AG20443 (cell line): ENCODE measurements at places on chromosomes 5 and 9.

DNA sequence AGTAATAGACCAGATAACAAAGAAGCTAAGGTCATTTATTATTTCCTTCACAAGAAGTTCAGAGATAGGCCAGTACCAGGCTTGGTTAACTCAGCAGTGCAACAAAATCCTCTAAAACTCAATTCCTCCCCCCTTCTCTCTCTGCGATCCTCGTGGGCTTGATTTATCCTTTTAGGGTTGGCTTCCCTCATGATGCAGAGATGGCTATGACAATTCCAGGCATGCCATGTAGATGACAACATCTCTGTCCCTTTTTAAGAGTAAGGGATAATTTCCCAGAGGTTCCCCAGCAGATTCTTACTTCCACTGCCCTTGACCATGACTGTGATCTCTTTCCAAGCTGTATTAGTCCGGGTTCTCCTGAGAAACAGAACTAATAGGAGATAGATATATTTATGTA, 28.7 kb upstream of the DAP start:
- DNase-seq, result peak; percentile 27

- no peak for DNase-seq
Measured at GRCh38 chr9:133666845-133667244, 30.7 kb downstream of the DBH start.

DNA sequence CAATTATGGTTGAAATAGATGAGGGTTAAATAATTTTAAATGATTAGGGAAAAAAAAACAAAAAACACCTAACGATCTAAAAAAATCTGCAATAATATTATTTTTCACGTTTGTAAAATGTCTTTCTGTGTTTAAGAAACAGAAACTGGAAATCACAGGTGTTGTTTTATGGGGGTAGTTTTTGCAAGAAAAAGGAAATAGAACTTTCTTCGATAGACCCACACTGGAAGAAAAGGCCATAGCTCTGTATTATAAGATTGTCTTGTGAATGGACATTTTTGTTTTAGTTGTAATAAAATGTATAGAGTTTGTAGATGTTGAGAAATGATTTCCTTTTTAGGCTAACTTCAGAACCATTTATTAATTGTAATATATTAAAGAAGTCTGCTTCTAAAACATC, 5.5 kb downstream of the CSNK1G3 start:
- DNase-seq, result no peak

DNA sequence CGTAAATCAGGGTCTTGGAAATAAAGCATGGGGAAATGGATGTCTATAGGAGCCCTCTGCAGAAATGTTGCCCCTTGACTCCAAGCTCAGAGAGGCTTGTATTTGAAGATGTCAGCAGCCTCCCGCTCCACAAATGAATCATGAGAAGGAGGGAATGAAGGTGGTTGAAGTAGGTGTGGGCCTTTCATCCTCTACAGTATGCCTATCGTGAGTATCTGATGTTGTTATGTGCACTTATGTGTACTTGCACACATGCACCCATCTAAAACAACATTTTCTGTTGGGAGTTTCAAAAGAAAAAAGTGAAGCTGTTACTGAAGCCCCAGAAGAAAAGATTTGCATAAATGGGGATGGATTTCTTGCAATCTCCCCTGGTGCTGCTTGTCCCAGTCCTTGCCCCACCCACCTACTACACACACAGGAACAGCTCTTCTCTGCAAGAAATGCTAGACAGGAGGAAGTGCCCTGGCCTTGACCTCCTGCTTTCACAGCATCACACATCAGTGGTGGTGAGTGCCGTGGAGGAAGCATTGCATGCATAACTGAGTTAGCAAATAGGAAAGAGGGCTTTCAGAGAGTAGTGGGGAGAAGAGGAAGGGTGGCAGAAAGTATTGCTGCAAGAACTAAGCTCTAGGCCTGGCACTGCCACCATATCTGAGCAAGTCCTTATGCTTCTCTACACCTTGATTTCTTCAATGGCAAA, 156.1 kb downstream of the SNX18 start:
- no peak for DNase-seq

DNA sequence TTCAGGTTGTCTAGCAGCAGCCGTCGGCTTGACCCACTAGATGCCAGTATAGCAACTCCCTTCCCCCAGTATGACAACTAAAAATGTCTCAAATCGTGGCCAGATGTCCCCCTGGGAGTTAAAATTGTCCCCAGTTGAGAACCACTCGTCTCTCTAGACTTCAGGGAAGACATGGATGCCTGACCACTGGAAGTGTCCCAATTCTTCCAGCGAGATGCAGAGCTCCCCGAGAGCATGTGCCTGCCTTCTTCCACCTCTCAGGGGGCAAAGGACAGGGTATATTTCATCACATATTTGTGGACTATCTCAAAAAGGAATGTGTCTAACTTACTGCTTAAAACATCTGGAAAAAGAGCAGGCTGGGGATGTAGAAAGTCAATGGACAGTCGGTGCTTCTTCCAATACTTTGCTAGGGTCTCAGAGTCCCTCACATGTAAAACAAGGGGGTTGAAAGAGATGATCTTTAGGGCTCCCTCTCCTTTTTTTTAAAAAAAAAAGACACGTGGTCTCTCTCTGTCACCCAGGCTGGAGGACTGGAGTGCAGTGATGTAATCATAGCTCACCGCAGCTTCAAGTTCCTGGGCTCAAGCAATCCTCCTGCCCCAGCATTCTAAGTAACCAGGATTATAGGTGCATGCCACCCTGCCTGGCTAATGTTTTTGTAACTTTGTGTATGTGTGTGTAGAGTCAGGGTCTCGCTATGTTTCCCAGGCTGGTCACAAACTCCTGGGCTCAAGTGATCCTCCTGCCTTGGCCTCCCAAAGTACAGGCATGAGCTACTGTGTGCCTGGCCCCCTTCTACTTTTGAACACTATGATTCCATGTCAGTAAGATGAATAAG, 190.6 kb downstream of the DAB2IP start:
- no peak for DNase-seq
